ENCODE measurements at places on chromosomes 11 and 22.
A peak's percentile ranks its signal among the peaks of the same experiment; 100 is the strongest.

- DNase-seq, result no peak
Measured at GRCh38 chr11:127137771-127138280, 137.3 kb upstream of the KIRREL3 start.

GRCh38 chr11:60870276-60870675, 2.9 kb downstream of the ZP1 start:
- no peak for DNase-seq

DNA sequence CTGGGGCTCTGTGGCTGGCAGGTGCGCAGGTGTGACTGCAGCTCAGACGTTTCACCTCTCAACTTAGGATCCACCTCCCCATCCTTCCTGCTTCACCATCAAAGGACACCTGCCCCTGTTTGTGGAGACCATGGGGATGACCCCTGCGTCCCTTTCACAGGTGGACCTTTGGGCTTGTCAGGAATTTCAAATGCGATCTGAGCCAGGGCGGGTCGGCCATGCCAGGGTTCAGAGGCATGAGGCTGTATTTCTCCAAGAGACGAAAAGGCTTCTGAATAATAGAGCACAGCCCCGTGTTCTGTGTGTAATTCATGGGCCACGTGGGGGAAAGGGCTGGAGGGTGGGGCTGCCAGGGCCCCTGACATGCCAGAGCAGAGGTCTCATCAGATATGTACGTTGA, 668.0 kb downstream of the BRD1 start:
- DNase-seq, result no peak

GRCh38 chr11:62671236-62671607, 251 bp upstream of the UQCC3 start:
- DNase-seq, result no peak

DNA sequence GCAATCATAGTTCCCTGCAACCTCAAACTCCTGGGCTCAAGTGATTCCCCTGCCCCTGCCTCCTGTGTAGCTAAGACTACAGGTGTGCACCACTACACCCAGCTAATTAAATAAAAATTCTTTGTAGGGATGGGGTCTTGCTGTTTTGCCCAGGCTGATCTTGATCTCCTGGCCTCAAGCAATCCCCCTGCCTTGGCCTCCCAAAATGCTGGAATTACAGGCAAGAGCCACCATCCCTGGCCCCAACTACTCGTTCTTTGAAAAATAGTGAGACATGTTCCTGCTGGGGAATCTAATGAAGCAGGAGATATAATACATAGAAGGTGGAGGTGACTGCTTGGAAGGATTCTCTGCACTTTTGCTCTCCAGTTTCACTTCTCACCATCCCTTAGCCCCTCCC, 40.1 kb upstream of the RFPL3 start:
- DNase-seq, result no peak

- no peak for DNase-seq
Measured at GRCh38 chr11:102283116-102283485, 34.2 kb upstream of the BIRC3 start.

GRCh38 chr11:72112978-72113808, 698 bp upstream of the ANAPC15 start:
- peak; percentile 25 for DNase-seq

- DNase-seq, result no peak
Measured at GRCh38 chr11:130022799-130023198, 20.2 kb upstream of the PRDM10 start.

DNA sequence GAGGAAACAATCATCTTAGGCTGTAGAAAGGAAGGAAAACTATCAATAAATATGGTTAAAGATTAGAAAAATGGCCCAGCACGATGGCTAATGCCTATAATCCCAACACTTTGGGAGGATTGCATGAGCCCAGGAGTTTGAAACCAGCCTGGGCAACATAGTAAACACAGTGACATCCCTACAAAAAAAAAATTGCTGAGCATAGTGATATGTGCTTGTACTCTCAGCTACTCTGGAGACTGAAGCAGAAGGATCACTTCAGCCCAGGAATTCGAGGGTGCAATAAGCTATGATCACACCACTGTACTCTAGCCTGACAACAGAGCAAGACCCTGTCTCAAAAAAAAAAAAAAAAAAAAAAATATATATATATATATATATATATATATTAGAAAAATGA, 54.9 kb downstream of the ARFGAP2 start:
- DNase-seq, result no peak

GRCh38 chr11:128492903-128493569, 94.3 kb downstream of the ETS1 start:
- peak; percentile 45 for DNase-seq

GRCh38 chr11:13679768-13680167, 11.3 kb downstream of the FAR1 start:
- DNase-seq, result no peak

DNA sequence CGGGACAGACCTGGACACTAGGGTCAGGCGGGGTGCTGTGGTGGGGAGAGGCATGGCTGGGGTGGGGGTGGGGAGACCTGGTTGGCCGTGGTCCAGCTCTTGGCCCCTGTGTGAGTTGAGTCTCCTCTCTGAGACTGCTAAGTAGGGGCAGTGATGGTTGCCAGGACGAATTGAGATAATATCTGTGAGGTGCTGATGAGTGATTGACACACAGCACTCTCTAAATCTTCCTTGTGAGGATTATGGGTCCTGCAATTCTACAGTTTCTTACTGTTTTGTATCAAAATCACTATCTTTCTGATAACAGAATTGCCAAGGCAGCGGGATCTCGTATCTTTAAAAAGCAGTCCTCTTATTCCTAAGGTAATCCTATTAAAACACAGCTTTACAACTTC, 3.9 kb downstream of the FADD start:
- DNase-seq, result no peak

- DNase-seq, result no peak
Measured at GRCh38 chr11:64581057-64581523, 9.9 kb upstream of the SLC22A12 start.

- DNase-seq, result no peak
Measured at GRCh38 chr11:44028816-44029506, 18.8 kb upstream of the ACCSL start.

- DNase-seq, result peak; percentile 44
Measured at GRCh38 chr22:38056969-38057891, at the start of gene PICK1. Gene PICK1, plus strand, starts transcription at chr22:38057404. Its CDS starts 406 bp downstream, at chr22:38057810.

GRCh38 chr11:61061081-61061826, 41.0 kb upstream of the CD5 start:
- peak; percentile 83 for DNase-seq

DNA sequence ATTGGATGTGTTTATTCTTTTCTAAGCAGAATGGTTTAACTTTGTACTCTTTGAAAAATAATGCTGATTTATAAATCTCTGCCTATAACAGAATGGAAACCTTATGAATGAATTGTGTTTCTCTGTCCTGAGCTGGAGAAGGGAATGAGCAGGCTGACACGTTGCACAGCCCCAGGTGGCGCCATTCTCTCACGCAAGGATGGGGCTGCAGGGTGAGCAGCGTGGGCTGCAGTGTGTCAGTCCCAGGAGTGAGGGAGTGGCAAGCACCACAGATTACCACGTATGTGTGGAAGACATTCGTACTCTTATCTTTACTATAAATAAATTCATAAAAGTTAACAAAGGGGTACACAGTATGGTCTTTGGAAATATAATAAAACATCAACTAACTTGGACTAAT, 33.4 kb downstream of the FDX1 start:
- peak; percentile 73 for DNase-seq

- no peak for DNase-seq
Measured at GRCh38 chr11:74278103-74278502, 33.3 kb downstream of the P4HA3 start.

- no peak for DNase-seq
Measured at GRCh38 chr11:109986488-109986887, 106.7 kb upstream of the ZC3H12C start.

DNA sequence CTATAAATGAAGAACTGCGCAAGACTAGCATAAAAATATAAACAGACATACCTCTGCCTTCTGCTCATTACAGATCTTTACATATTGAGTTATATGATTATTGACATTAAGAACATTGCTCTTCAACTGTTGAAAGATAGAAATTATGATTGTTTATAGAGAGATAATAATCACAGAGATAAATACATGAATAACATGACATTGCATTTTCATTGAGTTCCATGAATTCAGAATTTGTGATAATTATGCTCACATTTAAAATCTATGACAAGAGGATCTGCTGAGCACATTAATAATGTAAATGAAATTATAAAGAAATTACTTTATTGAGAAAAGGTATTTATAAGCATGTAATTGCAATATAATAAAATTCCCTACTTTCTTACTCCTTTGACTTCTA, 24.8 kb downstream of the KIF18A start:
- no peak for DNase-seq

- DNase-seq, result peak; percentile 96
Measured at GRCh38 chr11:76768088-76768908, 14.9 kb upstream of the TSKU start.

DNA sequence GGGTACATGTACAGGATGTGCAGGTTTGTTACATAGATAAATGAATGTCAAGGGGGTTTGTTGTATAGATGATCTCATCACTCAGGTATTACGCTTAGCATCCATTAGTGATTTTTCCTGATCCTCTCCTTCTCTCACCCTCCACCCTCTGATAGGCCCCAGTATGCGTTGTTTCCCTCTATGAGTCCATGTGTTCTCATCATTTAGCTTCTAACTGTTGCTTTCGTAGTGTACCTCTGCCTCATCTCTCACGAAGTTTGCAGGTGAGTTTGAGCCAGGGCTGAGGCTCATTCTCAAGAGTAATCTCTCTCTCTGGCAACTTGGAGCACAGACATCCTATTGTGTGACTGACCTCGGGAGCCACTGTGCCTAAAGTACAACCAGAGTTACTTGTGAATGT, 4.7 kb upstream of the HBE1 start:
- no peak for DNase-seq

GRCh38 chr11:115817844-115818468, 313.7 kb upstream of the CADM1 start:
- DNase-seq, result no peak

- no peak for DNase-seq
Measured at GRCh38 chr22:38347944-38348750, 30.9 kb upstream of the CSNK1E start.

- DNase-seq, result peak; percentile 18
Measured at GRCh38 chr11:59368238-59369022, 9.7 kb downstream of the OR5AN1 start.

DNA sequence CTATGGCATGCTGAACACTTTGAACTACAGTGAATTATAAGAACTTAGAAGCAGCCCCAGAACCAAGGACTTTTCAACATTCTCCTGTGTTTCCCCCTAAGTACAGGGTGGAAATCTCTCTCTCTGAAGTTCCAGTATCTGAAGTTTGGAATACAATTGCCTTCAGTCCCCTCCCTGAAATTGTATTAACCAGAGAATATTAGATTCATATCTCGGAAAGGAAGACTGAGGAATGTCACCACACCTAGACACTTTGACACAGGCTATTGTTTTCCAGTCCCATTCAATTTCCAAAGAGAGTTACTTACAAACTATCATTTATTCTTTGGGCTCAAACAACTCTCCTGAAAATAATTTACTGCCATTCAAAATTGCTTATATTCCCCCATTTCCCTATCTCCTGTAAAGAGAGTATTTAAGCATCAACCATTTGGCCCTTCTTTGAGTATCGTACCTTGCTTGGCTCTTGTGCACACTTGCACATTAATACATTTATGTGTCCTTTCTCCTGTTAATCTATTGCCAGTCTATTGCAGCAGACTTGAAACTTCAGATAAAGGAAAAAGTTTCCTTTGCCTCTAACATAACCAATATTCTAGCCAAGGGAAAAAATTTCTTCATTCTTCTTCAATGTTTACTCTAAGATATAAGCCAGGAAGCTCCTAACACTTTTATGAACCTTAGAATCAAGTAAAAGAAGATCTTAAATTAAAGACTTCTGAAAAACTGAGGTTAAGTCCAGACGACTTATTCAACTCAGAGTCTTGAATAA, 402.4 kb upstream of the DDI1 start:
- no peak for DNase-seq

DNA sequence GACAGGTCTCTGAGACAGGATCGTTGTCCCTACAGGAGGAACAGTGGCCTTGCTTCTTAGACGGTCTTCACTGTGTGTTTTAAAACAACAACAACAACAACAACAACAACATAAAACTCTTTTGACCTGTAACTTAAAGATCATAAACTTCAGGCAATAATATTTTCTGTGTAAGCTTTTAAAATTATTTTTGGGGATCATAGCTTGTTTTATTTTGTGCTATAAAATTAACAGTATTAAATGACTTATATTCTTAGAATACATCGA, 13.8 kb upstream of the AIFM3 start:
- DNase-seq, result no peak

- DNase-seq, result no peak
Measured at GRCh38 chr11:36218283-36218921, 70.8 kb downstream of the COMMD9 start.

DNA sequence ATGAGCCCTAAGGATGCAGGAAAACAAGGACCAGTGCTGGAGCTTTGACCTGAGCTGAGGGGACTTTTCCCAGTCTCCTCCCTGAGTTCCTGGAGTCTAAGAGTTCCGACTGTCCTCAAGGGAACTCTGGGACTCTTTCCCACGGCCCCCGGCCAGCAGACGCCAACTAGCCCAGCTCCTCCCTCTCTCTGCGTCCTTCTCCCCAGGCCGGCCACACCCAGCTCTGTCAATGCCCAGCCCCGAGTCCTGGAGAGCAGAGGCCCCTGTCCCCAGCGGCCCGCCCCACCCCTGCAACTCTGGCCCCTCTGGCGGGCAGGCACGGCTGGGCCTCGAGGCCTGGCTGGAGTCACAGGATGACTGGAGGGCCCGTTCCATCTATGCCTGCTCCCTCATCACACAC, 29.8 kb downstream of the NECTIN1 start:
- DNase-seq, result no peak

GRCh38 chr11:61480261-61480993, 28.1 kb upstream of the LRRC10B start:
- no peak for DNase-seq

GRCh38 chr11:120064341-120064740, 73.6 kb downstream of the TRIM29 start:
- no peak for DNase-seq

DNA sequence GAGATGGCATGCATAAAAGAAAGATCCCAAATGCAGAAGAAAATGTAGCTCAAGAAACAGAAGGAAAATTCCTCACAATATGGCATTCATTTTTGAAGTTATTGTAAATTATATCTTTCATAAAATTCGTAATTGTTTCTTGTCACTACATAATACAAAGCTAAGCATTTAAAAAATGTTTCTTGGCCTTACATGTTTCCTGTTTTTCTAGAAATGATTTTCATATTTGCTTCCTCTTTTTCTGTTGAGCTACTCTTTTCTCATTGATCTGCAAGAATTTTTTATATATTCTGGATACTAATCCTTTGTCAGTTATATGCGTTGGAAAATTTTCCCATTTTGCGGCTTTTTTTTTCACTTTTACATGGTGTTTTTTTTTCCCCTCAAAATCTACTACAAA, 48.0 kb downstream of the ENTHD1 start:
- DNase-seq, result no peak

DNA sequence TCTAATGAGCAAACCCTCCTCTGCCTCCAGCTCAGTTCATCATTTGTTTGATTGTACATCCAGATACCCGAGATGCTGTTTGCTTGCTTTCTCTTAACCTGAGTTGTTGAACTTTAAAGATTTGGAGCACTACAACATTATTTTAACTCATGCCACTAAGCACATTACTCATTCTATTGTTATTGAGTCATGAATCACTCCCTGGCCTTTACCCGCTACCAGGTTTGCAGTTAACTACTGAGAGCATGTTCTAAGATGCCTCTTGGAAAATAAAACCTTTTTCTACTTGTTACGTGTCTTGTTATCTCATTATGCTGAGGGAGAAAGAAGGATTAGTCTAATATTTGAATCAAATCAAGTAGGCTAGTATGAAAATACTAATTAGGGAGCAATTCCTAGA, 720.6 kb upstream of the ANO5 start:
- DNase-seq, result no peak

Measured in NB4 (cell line).